ENCODE measurements at places on chromosomes 7 and 10.

DNA sequence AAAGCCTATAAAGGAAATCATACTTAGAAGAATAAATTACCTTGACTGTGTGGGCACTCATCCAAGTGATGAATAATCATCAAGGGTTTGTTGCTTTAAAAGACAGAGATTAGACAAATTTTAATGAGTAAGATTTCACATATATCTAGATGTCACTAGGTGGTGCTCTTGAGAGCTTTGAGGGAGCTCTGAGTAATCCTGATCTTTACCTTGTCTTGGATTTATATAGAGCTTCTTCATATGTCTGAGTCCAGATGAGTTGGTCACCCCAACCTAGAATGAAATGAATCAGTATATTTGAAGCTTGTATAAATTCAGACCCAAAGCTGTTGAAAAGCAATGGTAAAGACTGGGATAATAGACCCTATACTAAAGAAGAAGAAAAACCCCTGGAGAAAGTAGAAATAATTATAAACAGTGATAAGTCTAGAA lies 3.7 kb downstream of the AGR2 start:
- DNase-seq = peak; percentile 71

DNA sequence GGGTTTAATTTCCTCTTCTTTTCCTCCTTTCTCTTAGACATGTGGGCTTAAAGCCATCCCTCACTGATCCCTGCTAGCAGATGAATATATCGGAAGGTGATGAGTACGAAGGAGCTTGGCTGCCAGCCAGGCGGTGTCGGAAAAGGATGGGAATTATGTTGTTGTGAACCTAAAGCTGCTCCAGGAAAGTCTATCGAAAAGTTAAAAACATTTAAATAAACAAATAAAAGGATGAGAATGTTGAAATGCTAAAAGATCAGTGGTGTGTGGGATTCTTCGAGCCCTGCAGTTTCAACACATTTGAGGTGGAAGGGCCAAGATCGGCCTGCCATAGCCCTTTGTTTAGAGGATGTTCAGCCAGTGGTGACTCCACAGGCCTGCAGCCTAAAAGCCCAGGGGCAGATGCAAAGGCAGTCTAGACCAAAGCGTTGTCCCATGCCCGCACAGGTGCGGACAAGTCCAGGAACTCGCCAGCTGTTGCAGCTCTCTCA lies 107.9 kb downstream of the JCAD start:
- DNase-seq = no peak

DNA sequence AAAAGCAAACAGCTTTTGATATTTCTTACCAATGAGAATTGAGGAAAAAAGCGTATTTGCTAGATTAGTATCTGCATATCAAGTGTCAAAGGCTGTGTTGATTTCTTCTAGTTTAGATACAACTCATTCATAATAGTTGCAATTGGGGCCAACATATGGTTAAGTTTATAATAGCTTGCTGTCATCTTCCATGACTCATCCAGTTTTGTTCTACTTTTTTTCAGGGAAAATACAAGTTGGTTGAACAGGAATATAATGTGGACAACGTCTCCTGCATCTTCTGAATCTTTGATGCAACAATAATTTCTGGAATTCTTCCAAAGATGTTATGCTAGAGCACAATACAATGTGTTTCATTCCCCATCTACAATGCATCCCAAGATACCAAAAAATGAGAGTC lies 182.0 kb downstream of the THSD7A start:
- DNase-seq = no peak

DNA sequence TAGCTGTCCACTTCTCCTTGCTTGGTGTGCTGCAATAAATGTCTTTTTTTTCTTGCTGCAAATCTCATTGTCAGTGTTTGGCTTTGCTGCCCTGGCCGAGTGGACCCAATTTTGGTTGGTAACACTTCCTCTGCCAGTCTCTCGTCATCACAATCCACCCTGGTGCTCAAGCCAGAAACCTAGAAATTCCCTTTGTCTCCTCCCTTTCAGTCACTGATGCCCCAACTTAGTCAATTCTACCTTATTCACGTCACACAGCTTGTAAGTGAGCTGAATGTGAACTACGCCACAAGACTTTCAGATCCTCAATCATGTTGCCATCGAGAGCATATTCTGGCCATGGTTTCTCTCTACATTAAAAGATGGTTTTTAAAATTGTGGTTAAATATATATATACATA lies 13.0 kb upstream of the FRA10AC1 start:
- DNase-seq = no peak

DNA sequence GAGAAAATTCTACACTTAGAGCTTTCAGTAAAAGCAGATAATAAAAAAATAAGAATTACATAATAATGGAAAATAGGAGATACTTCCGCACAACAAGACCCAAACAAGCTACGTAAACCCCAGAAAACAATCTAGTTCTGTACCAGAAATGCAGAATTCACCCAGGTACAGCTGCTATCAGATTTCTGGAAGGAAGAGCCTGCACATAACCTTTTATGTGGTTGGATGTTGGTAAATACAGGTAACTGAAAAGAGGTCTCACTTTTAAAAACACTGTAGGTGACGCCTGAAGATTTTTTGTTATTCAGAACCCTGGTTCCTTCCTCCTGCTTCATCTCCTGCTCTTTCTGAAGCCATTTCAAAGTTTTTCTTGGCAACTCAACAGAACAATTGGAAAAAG lies 29.9 kb downstream of the PANK1 start:
- DNase-seq = no peak

DNA sequence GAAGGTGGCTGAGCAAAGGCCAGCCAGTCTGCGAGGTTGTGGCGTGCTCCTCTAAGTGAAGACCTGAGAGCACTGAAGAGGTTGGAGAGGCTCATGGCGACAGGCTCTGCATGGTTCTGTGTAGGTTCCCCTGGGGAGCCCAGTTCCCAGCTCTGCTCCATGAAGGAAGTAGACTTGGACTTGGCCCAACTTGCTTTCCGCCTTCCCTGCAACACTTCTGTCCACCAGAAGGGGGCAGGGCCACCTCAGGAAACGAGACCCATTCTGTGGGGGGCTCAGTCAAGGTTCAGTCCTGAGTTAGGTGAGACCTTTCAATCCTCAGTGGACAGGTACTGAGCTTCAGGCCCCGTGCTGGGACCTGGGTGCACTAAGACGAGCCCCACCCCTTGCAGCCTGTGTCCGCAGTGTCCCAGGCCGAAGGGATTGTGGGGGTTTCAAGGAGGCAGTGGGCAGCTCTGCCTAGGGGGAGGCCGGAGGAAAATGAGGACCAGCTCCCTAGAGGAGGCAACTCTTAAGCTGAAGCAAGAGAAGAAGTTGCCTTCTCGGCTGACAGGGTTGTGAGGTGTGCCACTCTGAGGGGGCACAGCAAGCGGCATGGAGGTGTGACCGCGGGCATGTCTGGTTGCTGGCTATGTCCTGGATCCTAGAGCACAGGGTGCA lies 15.0 kb upstream of the PCBD1 start:
- peak; percentile 30 for DNase-seq

GRCh38 chr10:62985807-62986600 lies 147.1 kb upstream of the NRBF2 start:
- DNase-seq = no peak

- no peak for DNase-seq
Observed at GRCh38 chr7:111333010-111333409, 229.3 kb downstream of the IMMP2L start.

DNA sequence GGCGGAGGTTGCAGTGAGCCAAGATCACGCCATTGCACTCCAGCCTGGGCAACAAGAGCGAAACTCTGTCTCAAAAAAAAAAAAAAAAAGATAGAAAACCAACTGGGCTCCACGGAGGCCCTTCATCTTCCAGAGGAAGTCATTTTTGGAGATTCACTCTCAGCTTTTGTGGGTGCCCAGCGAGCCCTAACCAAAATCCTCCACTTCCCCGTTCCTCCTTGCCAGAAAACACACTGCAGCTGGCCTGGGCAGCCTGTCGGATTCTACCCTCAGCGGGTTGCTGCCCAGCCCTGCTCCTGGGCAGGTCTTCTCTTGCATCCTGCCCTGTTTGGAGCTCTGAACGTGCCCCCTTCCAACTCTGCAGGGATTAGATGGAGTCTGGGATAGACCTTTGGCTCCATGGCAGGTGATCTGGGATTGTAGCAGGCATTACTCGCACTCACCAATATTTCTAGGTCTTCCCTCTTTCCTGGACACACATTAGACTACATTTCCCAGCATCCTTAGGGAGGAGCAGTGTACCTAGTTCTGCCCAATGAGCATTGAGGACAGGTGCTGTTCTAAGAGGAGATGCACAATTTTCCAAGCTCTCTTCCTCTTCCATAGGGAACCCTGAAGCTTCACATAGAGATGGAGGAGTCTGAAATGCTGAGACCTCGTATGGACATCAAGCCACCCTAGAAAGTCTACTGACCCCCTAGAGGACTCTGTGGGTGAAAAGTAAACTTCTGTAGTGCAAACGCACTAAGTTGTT lies 4.6 kb downstream of the GRID2IP start:
- no peak for DNase-seq

GRCh38 chr10:48981310-48981907 lies 41.8 kb upstream of the LRRC18 start:
- no peak for DNase-seq

DNA sequence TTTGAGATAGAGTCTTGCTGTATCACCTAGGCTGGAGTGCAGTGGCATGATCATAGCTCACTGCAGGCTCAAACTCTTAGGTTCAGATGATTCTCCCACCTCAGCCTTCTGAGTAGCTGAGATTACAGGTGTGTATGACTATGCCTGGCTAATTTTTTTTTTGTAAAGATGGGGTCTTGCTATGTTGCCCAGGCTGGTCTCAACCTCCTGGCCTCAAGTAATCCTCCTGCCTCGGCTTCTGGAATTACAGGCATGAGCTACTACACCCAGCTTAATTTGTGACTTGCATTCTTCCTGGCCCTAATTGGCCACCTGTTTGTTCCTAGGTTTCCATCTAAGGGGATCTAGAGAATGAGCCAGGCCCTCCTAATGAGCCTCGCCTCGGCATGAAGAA lies 9.3 kb downstream of the ARHGAP22 start:
- DNase-seq = no peak

DNA sequence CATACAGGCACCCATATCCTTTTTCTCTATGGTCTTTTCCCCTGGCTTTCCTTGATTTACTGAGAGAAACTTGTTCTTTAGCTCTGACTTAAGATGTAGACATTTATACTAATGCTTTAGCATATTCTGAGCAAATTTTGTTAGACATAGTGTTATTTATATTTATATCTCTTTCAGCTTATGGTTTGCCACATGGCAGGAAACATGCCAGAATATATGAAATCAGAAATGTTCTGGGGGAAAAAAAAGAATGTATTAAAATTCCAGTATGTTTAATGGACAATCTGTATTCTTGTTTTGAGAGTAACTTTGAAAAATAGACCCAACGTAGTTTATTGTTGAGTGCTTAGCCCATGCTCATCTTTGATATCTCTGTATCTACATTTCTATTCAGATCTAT lies 10.1 kb upstream of the GGCT start:
- DNase-seq = no peak

- peak; percentile 24 for DNase-seq
Observed at GRCh38 chr10:64733980-64734379, 1212.8 kb downstream of the REEP3 start.

DNA sequence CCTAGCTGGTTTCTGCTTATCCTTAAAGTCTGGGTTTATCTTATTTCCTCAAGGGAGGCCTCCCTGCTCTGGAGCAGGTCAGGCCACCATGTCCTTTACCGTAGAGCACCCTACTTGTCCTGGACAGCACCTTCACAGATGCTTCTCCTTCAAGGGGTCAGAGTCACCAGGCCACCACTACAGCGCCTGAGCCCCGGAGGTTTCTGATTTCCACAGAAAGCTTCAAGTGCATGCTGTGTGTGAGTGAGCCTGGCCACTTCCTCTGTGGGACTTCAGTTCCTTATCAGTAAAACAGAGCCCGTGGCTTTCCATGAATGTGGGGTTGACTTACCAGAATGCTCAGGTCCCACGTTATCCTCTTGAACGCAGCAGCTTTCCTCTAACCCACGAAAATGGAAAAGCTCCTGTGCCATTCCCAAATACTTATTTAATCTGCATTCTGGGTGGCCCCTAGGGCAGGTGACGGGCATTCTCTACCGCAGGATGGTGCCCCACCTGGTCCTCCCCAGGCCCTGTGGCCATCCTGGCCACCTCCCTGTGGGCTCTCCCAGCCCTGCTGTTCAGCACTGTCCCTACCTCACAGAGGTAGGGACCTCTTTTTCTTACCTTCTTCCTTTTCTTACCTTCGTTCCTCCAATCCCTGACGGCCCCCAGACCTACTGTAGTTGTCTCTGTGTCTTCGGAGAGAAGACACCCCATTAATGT lies 1.4 kb upstream of the DOCK1 start:
- DNase-seq = no peak

GRCh38 chr7:27633062-27633461 lies 29.6 kb downstream of the HIBADH start:
- DNase-seq = no peak

- DNase-seq = no peak
Observed at GRCh38 chr7:77822269-77822668, 23.7 kb downstream of the PHTF2 start.

DNA sequence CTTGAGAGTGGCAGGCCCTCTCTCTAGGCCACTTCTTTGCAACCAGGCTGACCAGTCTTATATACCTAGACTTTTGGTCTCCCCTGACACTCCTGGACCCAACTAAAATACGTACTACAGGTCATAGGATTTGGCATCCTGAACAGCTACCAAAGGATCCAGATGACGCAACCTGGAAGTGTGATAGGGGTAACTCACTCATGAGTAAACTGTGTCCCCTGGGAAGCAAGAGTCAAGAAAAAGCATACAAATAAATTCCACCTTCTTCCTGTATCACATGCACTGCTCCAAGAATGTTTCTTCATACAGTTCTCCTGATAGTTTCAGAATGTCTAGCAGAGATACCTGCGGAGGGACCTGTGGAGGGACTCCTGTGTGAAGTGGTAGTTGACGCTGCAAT lies 172.3 kb downstream of the MDFIC start:
- no peak for DNase-seq

DNA sequence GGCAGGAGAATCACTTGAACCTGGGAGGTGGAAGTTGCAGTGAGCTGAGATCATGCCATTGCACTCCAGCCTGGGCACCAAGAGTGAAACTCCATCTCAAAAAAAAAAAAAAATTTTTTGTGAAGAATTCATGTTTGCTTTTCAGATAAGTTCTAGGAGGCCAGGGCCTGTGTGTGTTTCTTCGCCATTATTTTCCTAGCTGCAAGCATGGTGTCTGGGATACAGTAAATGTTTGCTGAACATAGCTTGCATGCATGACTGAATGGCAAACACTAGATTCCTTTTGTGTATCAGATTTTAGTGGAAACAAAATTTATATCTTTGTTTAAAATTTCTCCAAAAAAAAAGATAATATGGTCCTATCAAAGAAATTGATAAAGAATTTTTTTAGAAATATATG lies 9.7 kb upstream of the MACC1 start:
- no peak for DNase-seq

DNA sequence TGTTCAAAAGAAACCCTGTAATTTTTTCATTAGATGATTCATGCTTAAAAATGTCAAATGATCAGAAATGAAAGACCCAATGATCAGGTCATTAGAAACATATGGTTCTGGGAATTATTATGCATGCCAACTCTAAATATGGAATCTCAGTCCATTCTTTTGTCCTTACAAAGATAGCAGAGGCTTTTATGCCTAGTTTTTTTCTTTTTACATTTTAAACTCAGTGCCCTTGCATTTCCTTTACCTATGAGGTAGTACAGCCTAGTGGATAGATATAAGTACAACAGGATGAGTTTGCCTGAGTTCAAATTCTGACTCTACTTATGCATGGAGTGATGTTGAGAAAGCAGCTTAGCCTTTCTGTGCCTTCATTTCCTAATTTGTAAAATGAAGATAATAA lies 392.9 kb downstream of the SUGCT start:
- no peak for DNase-seq
